ENCODE measurements at places on chromosomes 5 and 9.

DNA sequence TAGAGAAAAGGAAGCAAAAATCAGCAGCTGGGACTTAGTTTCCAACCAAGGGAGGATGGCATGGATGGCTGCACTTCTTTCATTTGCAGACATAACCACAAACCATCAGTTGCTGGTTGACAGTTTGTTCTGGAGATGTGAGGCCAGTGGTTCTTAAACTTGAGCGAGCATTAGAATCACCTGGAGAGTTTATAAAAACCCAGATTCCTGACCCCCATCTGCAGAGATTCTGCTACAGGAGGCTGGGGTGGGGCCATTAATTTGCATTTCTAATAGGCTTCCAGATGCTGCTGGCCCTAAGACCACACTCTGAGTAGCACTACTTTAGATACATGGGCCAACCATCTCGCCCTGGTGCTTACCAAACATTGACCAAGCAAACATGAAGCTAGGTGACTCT is 60.8 kb downstream of the MARCHF3 start:
- no peak for DNase-seq

- peak; percentile 27 for DNase-seq
Observed at GRCh38 chr5:127804886-127805426, 101.8 kb downstream of the CCDC192 start.

- DNase-seq, result no peak
Observed at GRCh38 chr5:61704289-61704688, 372.2 kb downstream of the ZSWIM6 start.

GRCh38 chr9:12702160-12702758 is 9.1 kb downstream of the TYRP1 start:
- DNase-seq, result peak; percentile 66

- DNase-seq, result no peak
Observed at GRCh38 chr5:127987354-127988145, 96.0 kb upstream of the SLC12A2 start.

DNA sequence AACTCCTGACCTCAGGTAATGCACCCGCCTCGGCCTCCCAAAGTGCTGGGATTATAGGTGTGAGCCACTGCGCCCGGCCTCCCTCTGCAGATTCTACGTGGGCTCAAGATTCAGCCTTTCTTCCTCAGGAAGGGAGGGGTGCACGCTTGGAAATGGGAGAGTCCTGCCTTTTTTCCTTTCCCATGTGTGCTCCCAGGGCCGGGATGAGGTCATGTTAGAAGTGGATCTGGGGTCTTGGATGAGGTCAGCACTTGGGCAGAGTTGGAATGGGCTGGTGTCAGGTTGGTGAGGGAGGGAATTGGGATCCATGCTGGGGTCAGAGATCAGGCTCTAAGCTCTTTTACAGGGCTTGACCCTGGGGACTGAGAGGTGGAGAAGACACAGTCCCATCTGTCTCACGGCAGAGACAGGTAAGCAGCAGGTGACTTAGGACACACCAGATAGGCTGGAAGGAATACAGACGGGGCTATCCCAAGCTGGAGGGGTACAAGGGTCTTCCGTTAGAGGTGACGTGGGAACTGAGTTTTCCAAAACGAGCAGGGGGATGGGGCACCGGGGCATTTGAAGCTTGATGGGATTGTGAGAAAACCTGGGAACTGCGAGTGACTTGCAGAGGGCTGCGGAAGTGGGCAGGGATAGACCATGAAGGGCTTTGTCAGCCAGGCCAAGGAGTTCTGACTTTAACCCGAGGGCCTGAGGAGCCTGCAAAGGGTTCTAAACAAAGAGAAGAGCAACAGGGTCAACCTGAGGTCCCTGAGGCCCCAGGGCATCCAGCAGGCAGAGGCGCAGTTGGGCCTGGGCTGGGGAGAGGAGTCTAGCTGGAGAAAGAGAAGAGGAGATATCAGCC is 1.8 kb upstream of the AQP7 start:
- DNase-seq, result no peak

- DNase-seq, result peak; percentile 44
Observed at GRCh38 chr5:160685695-160686094, 166.3 kb downstream of the ATP10B start.

GRCh38 chr9:96399325-96399633 is 15.8 kb upstream of the SLC35D2 start:
- DNase-seq, result no peak

DNA sequence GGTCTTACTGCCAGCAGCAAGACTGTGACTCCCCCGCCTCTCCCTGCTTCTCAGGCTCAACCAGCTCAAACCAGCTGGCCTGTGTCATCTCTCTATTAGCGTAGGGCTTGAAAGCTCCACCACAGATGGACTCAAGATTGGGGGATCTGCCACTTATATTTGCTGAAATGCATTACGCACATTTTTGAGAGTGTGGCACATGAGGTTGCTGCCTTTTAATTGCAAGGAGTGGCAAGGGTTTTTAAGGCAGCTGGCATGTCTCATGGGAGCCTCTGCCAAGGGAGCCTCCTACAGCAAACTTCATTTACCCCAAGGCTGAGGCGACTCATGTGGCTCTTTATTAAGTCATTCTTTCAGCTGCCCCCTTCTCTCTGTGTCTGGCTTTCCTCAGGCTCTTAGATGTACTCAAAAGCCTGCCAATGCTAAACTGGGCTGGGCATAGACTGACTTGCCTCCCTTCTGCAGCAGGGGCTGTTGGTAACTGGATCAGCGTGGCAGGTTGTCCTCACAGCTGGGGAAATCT is 219.3 kb downstream of the SMARCA2 start:
- no peak for DNase-seq

DNA sequence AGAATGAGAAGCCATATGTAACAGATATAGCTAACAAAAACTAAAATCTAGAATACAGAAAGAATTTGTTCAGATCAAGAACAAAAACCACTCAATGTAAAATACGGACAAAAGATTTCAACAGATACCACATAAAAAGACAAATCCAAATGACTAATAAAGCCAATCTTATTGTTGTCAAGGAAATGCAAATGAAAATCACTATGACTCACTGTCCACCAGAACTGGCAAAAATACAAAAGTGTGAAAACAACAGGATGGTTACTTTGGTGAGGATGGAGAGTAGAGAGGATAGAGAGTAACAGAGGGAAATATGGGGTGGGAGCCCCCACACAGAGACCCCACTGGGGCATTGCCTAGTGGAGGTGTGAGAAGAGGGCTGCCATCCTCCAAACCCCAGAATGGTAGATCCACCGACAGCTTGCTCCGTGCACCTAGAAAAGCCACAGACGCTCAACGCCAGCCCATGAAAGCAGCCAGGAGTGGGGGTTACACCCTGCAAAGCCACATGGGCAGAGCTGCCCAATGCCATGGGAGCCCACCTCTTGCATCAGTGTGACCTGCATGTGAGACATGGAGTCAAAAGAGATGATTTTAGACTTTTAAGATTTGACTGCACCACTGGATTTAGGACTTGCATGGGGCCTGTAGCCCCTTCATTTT is 15.2 kb upstream of the RHOBTB3 start:
- DNase-seq, result peak; percentile 88

GRCh38 chr5:139760066-139761056 is 35.2 kb upstream of the PSD2 start:
- peak; percentile 52 for DNase-seq

GRCh38 chr9:73810585-73811215 is 659.0 kb downstream of the ANXA1 start:
- DNase-seq, result peak; percentile 14

GRCh38 chr9:132505991-132506655 is 76.3 kb upstream of the BARHL1 start:
- DNase-seq, result no peak

DNA sequence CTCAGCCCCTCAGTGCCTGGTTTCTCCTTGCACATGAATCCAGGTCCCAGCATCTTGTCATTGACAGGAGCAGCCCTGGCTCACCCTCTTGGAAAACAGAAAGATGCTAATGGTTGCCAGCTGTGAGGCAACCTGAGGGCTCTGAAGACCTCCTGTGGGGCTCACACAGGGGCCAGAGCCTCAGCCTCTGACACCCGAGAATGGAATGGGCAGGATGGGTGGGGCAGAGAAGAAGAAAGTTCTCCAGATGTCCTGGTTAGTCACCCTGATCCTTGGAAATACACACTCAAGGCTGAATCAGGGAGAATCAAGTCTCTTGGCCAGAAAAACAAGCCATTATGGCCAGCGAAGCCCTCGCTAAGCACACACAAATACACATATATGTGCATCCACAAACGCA is 32.3 kb upstream of the SPATA31E1 start:
- peak; percentile 89 for DNase-seq

DNA sequence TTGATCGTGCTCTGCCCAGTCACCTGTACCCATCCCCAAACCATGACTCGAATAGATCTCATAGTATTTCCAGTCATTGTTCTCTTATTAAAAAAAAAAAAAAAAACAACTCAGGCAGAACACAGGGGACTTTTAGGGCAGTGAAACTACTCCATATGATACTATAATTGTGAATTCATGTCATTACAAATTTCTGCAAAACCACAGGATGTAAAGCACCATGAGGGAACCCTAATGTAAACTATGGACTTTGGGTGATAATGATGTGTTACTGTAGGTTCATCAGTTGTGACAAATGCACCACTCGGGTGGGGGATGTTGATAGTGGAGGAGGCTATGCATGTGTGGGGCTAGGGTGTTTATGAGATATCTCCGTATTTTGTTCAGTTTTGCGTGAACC is 133.8 kb downstream of the RAB3C start:
- DNase-seq, result no peak

DNA sequence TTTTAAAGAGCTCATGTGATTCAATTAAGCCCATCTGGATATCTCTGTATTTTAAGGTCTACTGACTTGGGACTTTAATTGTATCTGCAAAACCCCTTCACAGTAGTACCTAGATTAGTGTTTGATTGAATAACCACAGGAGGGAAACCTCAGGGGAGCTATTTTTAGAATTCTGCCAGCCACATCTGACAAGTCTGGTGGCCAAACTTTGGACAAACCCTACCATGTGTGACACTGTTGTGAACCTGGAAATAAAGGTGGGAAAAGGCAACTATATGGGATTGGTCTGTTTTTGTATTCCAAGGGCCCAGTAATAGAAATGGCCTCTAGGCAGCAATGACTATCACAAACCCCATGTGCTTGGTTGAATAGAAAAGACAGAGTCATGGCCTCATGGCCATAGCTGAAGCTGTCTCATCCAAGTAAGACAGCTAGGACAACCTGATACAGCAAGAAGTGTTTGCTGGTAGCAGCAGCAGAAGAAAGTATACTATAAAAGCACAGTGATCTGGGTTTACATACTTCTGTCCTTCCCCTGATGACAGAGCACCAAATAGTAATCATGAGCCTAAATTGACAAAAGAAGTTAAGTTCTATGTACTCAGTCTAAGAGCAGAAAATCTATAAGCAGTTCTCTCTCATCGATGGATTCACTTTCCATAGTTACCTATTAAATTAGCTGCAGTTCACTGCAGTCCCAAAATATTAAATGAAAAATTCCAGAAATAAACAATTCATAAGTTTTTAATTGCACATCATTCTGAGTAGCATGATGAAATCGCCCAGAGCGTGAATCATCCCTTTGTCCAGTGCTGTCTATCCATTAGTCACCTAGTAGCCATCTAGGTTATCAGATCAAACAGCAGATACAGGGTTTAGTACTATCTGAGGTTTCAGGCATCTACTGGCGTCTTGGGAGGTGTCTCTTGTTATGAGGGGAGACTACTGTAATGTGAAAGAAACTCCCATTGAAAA is 189.8 kb downstream of the ARHGAP26 start:
- peak; percentile 74 for DNase-seq

DNA sequence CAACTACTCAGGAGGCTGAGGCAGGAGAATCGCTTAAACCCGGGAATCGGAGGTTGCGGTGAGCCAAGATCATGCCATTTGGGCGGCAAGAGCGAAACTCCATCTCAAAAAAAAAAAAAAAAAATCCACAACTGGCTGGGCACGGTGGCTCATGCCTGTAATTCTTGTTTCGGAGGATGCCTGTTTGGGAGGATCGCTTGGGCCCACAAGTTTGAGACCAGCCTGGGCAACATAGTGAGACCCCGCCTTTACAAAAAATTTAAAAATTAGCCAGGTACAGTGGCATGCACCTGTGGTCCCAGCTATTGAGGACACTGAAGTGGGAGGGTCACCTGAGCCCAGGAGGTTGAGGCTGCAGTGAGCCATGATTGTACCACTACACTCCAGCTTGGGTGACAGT is 1.9 kb upstream of the EIF4EBP3 start:
- DNase-seq, result no peak

DNA sequence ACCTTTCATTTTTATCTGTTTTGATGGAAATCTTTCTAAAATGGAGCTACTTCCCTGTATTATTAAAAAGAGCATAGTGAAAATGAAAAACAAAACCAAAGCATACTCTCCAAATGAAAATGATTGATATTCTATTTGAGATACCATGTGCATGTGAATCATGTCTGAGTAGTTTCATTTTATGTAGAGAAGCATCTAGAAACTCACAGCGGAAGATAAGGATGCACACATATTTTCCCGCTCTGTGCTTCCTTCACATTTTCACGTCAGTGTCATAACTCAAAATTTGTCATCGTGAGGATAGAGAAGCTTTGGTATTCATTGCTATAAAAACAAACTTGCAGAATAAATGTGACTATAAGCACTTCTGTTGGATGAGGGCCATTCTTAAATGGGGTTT is 34.0 kb upstream of the CLINT1 start:
- no peak for DNase-seq

DNA sequence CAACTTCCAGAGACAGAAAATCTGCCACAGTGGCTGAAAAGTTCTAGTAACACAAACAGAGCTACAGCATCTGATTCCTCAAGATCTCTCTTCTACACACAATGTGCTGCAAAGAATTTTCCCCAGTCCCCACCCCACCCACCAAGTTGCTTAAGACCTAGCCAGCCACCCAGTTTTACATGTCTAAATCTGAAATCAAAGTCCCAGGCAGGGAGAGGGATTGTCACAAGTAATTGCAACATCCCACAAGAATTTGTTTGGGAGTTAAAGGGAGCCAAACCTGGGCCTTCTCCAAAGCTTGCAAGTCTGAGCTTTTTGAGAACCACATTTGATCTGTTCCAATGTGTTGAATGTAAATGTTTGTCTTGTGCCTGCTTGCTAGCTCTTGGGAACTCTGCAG is 15.5 kb downstream of the IGIP start:
- no peak for DNase-seq

DNA sequence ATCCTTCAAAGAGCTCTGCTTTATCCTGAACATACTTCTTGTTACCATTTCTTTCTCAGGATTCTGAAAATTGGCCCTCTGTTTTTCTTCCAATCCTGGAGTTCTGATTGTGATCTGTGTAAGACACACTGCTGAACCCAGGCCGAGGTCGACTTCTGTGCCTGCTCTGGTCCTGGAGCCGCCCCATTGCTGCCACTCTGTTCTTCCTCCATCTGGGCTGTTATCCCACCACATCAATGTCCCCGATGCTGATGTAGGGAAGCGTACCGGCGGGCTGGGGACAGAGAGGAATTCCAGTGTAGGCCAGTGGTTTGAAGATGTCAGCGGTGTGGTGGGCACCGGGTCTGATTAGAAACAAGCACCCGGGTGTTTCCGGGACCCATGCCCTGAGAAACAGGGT is 102.5 kb downstream of the LIFR start:
- DNase-seq, result no peak

GRCh38 chr5:156008844-156009243 is 318.1 kb upstream of the SGCD start:
- no peak for DNase-seq

GRCh38 chr5:103587185-103587748 is 24.7 kb upstream of the NUDT12 start:
- DNase-seq, result peak; percentile 13

All from HT1080 (cell line).